Skin of body (tissue), 3 donors: ENCODE measurements at places on chromosomes 12 and 14. TPM values are rescaled to one million over a fixed set of nuclear protein-coding genes. Genes with fewer than 3 reads are reported as not detected.

Gene DCP1B
- total RNA-seq: 5.7 TPM

Gene SLC10A1
- total RNA-seq: not detected

Gene SPIC
- not detected for total RNA-seq

Gene KRT80
- 39.5 TPM for total RNA-seq

Gene TRAF3
- 13.4 TPM for total RNA-seq

Gene TSHR
- 2.9 TPM for total RNA-seq

Gene COL2A1
- total RNA-seq: 1.6 TPM

Gene SLCO1C1
- total RNA-seq: 2.1 TPM

Gene PGF
- 6.3 TPM for total RNA-seq

Gene LHX5
- not detected for total RNA-seq

DNA sequence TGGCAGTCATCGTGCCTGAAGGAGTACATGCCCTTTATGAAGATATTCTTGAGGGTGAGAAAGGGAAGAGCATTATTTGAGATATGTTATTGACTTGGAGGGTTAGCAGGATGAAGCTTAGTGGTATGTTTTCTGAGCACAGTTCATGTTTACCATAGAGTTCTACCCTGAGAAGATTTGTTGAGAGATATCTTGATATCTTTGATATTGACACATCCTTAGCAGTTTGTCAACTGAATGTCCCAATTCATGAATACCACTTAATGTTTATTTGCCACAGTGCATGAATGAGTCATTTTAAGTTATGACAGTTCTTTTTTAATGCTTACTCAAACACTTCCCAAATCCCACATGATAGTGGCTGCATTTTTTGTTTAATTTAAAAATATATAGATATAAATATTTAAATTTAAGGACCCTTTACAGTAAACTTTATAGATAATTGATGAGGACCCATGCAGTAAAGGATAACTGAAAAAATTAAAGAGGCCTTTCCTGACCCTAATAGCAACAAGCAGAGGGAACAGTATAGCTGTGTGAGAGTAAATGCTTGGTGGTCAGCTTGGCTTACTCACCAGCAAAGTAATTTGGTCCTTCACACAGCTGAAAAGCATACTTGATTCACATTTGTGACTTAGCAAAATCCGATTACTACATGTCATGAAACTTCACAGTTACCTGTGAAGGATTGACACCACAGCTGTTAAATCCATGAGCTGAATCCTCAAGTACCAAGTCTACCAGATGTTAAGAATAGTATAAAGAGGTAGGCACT, 25.8 kb downstream of the SLC39A9 start:
- DNase-seq: no peak

DNA sequence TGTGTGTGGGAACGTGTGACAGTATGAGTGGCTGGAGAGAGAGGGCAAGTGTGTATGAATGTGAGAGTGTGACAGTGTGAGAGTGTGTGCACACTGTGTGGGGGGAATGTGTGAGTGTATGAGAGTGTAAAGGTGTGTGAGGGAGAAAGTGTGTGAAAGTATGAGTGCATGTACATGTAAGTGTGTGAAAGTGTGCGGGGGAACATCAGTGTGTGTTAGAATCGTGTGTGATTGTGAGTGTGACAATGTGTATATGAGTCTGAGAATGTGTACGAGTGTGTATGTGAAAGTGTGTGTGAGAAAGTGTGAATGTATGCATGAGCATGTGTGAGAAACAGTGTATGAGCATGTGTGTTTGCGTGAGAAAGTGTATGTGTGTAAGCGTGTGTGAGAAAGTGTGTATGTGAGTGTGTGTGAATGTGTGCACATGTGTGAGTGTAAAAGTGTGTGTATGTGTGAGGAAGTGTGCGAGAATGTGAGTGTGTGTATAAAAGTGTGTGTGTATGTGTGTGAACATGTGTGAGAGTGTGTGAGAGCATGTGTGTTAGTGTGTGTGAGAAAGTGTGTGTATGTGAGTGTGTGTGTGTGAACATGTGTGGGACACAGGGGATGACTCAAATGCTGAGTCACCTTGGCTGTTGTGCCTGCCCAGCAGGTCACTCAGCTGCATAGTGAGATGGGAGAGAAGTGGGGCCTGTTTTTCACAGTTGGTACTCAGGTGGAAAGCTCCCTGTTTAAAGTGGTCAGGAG, 220.5 kb upstream of the TBX3 start:
- no peak for DNase-seq

DNA sequence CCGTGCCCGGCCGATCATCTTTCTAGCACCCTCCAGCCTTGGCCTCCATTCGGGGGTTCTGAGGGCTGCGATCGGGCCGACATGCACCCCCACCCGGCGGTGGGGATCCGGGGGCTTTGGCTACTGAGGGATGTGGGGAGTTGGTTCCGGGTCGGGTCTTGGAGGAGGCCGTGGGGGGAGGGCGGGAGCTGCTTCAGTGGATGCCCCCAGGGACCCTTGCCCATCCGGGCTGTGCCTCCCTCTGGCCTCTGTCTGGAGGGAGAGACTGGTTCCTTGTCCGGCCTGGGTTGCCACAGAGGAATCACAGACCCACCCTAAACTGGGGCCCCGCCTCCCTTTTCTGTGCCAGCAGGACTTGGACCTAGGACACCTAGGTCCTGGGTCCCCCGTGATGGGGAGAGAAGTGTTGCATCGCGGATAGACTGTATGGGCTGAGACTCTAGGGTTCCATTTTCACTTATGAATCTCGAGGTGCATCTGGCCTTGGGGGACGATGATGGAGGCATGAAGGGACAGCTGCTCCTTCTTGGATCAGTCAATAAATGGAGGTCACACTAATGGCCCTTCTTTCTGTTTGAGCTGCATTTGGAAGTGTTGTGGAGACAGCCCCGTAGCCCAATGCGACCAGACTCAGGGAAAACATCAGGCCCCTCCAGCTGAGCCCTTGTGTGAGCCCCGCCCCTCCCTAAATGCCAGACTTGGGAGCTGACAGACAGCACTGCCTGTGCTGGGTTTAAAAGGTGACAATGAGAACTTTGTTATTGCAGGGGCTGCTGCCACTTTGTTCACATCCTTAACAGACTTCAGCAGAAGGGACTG, 577 bp downstream of the DTX3 start:
- no peak for DNase-seq

GRCh38 chr12:69651922-69652321, 41.2 kb upstream of the LRRC10 start:
- no peak for DNase-seq

- no peak for DNase-seq
Measured at GRCh38 chr12:131833288-131833895, 5.2 kb downstream of the MMP17 start.

DNA sequence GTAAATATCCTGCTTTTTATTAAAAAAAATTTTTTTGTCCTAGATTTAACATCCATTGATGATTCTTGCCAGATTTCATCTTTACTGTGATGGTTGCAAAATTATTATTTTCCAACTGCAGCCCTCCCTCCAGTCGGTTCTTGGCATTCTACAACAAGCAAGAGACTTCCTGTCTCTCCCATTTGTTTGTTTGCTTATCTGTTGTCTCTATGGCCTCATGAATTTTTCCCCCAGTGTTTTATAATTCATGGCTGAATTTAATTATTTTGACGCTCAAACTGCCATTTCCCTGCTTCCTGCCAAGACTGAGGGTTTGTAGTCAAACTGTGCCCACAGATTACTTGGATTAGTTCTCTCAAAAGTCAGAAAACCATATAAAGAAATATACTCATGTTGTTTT, 25.9 kb downstream of the CGRRF1 start:
- peak; percentile 59 for DNase-seq
